ENCODE measurements at places on chromosomes 13 and 19.

DNA sequence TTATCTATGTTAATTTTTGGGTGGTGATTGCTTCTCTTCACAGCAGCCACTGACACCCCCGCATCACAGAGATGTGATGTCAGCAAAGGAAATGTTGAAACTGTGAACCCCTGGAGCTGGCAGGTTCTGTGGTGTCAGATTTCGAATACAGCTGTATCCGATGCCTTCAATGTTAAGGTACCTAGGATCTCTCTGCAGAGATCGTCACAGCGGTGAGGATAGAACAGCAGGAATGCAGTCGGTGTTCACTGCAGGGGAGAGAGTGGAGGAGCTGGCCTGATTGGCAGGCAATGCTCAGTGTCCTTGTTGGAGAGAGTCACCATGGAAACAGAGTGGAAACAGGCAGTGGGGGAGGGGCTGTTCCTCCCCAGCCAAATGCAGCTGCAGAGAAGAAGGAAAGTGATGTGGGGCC is 79.5 kb upstream of the ZNF835 start:
- no peak for DNase-seq

GRCh38 chr13:48831248-48831647 is 144.5 kb upstream of the FNDC3A start:
- DNase-seq: no peak

- no peak for DNase-seq
These were observed 1660.4 kb upstream of the MIR17HG start for GRCh38 chr13:89687066-89687465.

DNA sequence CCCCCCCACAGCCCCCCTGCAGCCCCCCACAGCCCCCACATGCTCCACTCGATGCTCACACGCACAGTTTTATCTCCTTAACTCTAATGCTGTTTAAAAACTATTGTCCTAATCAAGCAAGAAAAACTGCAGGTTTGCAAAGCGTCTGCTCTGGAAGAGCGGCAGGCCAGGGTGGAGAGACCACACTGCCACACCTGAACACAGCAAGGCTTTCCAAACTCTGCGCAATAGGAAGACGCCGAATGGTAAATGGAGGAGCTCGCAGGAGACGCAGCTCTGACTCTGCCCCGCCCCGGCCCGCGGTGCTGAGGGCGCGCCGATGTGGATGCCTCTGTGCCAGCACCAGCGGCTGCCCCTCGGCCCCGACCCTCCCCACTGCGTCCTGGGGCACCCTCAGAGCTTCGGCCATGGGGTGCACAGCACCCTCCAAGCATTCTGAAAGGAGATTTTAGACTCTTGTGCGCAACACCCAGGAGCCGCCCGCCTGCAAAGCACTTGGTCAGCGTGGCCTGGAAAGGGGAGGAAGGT is 32.4 kb downstream of the RASA3 start:
- DNase-seq: no peak

- DNase-seq: no peak
These were observed 4.6 kb downstream of the NECTIN2 start for GRCh38 chr19:44850641-44851109.

DNA sequence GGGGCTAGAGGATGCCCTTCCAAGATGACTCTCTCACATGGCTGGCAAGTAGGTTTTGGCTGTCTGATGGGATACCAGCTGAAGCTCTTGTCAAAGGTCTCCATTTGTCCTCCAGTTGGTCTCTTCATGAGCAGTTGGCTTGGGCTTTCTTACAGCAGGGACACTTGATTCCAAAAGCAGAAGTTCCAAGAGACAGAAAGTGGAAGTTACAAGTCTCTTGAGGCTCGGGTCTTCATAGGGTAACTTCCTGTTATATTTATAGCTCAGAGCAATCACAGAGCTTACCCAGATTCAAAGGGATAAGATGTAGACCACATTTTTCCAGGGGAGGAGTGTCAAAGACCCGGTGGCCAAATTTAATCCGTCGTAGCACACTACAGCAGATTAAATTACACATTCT is 440.0 kb downstream of the RFC3 start:
- no peak for DNase-seq

- no peak for DNase-seq
These were observed 9.9 kb downstream of the SLC6A16 start for GRCh38 chr19:49315111-49315510.
